CD4-positive, alpha-beta T cell treated with Interferon alpha-2 for 1 hour (primary cell): ENCODE measurements at places on chromosomes 12 and 14.

GRCh38 chr12:103085541-103085940 lies 128.1 kb downstream of the ASCL1 start:
- no peak for DNase-seq

- DNase-seq: no peak
Observed at GRCh38 chr12:46647034-46647433, 178.8 kb downstream of the SLC38A4 start.

GRCh38 chr14:68034896-68035295 lies 215.3 kb downstream of the RAD51B start:
- DNase-seq: no peak

DNA sequence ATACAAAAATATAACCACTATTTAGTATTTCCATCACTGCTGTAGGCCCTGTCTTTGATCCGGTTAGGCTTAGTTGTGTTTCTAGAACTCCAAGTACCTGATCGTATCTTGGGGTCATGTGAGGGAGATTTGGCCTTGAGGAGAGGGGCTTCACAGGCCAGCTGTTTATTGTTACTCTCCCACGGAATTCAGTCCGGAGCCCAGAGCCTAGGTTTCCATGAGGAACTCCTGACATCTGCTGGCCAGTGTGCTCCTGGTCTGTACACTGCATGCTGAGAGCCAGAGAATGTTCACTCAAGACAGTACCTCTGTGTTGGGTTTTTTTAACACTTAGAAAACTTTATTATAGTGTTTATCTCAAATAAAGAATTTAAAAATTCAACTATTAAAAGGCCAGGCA lies 341.0 kb upstream of the TMEM132C start:
- DNase-seq: no peak

DNA sequence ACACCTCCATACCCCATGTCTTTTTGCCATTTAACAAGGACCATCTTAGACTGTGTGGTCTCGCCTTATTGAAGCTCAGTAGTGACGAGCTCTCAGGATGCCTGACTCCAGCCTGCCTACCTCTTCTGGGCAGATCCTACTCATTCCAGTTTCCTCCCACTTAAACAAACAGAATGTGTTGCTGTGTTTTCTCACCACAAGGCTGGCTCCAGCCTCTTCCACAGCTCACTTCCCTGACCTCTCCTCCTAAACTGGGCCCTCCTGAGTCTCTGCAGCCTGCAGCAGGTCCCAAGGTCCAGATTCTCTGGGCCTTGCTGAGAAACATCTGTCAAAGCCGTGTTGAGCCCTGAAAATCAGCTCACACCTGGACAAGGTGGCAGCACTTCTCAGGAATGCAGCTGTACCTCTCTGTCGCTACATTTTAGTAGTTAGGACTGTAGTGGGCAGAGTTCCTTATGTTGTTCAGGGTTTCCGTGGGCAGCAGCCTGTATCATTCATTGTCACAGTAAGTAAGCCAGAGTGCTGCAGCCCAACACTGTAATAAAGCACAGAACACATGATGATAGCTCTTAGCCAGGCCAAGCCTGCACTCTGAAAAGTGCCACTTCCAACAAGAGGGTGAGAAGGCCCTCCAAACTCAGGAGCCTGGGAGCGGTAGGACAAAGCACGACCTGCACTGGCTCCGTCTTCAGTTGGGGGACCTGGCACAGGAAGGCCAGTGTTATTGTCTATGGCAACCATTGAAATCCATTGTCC lies 68.5 kb downstream of the NKX2-1 start:
- DNase-seq: no peak

GRCh38 chr14:74207943-74208342 lies 31.3 kb upstream of the VSX2 start:
- no peak for DNase-seq

- DNase-seq: no peak
Observed at GRCh38 chr12:21773263-21773741, 1.2 kb downstream of the KCNJ8 start.

GRCh38 chr14:104107101-104107581 lies 21.6 kb downstream of the ASPG start:
- no peak for DNase-seq

GRCh38 chr14:75626863-75627262 lies 33.8 kb downstream of the ERG28 start:
- DNase-seq: no peak

GRCh38 chr12:54956322-54956721 lies 28.2 kb downstream of the TESPA1 start:
- DNase-seq: no peak

GRCh38 chr14:79436335-79436734 lies 775.0 kb downstream of the DIO2 start:
- no peak for DNase-seq

- DNase-seq: no peak
Observed at GRCh38 chr14:72418806-72419205, 475.1 kb downstream of the DPF3 start.

DNA sequence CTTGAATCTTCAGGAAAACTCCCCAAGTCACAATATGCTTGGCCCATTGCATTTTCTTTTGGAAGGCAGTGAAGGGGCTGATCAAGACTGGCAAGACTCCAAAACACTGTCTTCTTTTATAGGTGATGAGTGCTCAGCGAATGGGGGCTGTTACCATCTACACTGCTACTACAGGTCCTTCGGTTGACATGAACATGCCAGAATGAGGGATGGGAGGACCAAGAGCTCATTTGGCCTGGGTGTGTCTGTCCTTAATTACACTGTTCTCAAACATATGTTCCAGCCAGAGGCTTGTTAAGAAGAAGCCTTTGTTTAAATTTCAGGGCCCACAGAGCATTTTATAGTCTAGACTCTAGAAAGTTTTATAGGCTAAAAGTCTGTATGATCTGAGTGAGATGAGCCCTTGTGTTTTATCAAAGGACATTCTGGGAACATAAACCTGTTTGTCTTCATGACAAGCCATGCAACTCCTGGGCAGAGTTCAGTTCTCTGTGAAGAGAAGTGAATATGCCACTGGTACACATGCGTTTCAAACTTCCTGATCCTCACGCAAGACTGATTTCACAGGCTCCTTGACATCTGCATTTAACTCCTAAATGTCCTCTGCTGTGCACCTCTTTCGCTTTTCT lies 4.7 kb upstream of the FAM234B start:
- DNase-seq: no peak

DNA sequence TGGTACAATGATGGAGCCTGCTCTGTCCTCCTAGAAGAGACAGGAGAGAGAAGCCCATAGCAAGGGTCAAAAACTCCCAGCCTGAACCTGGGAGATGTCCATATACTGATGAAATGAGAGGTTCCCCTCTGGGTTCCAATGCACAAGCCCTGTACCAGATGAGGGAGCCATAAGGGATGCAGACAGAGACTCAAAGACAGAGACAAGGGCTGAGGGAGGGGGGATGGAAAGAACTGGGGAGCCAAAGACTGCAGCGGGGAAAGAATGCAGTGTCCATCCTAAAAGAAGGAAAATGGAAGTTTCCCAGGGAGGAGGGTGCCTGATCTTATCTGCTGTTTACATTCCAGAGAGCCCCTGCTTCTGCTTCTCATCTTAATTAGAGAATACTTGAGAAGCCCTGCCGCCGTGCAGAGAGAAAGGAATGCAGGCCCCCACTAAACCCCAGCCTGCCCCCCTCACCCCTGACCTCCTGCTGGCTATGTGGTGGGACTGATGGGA lies 27.7 kb downstream of the KRT18 start:
- no peak for DNase-seq

- DNase-seq: no peak
Observed at GRCh38 chr14:25622763-25623162, 572.8 kb upstream of the STXBP6 start.

DNA sequence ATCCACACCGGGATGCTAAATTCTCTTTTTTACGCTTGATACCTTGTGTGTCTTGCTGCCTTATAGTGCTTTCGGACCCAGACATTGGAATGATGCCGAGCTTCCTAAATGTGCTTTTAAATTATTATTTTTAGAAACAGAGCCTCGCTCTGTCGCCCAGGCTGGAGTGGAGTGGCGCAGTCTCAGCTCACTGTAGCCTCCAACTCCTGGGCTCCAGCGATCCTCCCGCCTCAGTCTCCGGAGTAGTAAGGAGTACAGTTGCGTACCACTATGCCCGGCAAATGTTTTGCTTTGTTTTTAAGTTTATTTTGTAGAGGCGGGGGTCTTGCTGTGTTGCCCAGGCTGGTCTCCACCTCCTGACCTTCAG lies 489 bp upstream of the EML5 start:
- no peak for DNase-seq

DNA sequence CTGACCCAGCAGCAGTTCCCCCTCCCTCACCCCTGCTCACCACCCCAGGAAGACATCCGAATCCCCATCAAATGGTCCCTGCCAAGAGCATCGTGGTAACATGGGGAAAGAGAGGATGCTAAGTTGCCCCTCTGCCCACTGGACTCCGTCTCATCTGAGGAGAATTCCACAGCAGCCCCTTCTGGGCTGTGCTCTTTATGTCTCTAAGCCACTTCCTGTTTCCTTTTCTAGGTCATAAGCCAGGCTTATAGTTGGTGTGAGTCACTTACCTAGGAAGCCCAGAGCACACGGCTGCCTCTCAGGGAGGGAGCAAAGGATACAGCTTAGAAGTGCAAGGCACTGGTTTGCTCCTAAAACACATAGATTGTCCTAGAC lies 76.0 kb downstream of the VCPKMT start:
- peak; percentile 72 for DNase-seq
